ENCODE measurements at places on chromosomes 7 and 10. TPM values are rescaled to one million over a fixed set of nuclear protein-coding genes. Genes with fewer than 3 reads are reported as not detected.
A peak's percentile ranks its signal among the peaks of the same experiment; 100 is the strongest.

The CCDC172 gene
- not detected for total RNA-seq

The TAS2R41 gene
- total RNA-seq, result not detected

The C10orf62 gene
- total RNA-seq, result not detected

The ZNF212 gene
- total RNA-seq, result 14.6 TPM

The TAC1 gene
- not detected for total RNA-seq

The GATAD1 gene
- total RNA-seq, result 36.6 TPM

The C7orf33 gene
- total RNA-seq, result not detected

The NPFFR1 gene
- total RNA-seq, result not detected

The DPYSL4 gene
- 0.11 TPM for total RNA-seq

The OR2A5 gene
- total RNA-seq, result not detected

The STEAP1 gene
- not detected for total RNA-seq

The ANXA8L1 gene
- not detected for total RNA-seq

The ZNF518A gene
- 17.0 TPM for total RNA-seq

DNA sequence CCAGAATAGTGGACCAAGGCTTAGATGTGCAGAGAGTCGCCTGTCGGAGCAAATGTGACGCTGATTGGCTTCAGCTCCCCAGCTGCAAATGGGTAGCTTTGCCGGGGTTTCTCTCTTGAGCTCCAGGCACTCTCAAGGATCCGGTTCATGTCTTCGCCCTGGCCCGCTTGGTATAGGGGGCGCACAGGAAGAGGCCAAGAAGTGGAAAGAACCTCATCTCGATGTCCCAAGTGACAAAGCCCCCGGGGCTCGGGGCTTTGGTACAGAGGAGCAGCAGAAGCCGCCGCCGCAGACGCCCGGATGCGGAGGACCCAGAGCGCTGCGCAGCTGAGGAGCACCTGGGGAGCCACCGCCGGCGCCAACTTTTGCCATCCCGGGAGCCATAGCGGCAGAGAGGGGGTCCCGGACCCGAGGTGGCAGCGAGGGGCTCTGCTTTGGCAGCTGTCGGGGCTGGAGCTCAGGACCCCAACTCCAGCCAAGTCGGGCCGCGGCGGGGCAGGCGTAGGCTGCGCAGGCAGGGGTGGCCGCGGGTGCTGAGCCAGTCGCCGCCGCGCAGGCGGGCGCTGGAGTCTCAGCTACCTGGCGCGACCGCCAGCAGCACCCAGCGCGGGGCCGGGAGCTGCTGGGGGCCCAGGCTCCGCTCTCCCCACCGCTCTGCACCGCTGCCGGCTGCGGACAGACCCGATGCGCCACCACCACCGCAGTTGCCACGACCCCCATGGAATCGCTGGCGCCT lies 466.6 kb downstream of the XPNPEP1 start:
- DNase-seq, result no peak
- no peak overlapping the region for H3K27ac ChIP-seq
- no peak overlapping the region for H3K4me3 ChIP-seq

GRCh38 chr10:123944661-123945060 lies 53.1 kb upstream of the CPXM2 start:
- H3K4me1 ChIP-seq, result peaks cover 15% of the 10 kb centered on the region
- H3K27me3 ChIP-seq, result no peaks in the 10 kb centered on the region
- H3K27ac ChIP-seq, result no peak overlapping the region
- H3K36me3 ChIP-seq, result no peaks in the 10 kb centered on the region

DNA sequence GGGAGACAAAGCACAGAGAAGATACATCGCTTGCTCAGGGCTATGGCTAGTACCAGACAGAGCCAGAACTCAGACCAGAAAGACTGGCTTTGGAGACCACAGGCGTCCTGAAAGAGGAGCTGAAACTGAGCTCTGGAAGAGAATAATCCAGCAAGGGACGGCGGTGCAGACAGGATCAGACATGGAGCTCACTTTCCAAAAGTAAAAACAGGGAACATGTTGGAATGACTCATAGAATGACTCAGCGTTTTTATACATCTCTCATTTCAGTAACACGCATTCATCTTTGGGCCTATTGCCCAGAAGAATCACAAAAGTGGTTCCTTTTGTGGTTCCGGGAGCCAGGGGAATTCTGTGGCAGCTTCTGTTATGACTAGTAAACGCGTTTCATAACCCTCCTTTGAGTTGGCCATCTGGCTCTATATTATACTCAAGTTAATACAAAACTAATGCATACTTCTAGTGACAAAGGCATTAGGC lies 37.2 kb downstream of the PLEKHS1 start:
- H3K27ac ChIP-seq, result no peak overlapping the region
- H3K4me1 ChIP-seq, result peaks cover 6% of the 10 kb centered on the region
- DNase-seq, result no peak
- H3K36me3 ChIP-seq, result no peaks in the 10 kb centered on the region
- H3K27me3 ChIP-seq, result no peaks in the 10 kb centered on the region

DNA sequence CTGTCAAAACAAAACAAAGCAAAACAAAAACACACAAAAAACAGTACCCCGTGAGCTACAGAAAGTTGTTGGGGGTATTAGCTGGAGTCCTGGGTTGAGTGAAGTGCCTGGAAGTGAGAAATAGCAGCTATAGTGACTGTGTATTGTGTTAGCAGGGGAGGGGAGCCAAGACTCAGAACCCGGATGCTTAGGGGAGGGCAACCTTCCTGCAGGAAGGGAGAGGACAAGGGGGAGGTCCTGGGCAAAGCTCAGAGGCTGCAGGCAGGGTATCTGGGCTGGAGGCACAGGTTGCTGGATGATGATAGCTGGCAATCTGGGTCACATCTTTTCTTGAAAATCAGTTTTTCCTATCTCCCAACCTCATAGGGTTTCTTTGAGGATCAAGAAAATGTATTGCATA lies 75.8 kb upstream of the PARD3 start:
- no peak for DNase-seq
- no peaks in the 10 kb centered on the region for H3K36me3 ChIP-seq
- H3K27me3 ChIP-seq, result no peaks in the 10 kb centered on the region

DNA sequence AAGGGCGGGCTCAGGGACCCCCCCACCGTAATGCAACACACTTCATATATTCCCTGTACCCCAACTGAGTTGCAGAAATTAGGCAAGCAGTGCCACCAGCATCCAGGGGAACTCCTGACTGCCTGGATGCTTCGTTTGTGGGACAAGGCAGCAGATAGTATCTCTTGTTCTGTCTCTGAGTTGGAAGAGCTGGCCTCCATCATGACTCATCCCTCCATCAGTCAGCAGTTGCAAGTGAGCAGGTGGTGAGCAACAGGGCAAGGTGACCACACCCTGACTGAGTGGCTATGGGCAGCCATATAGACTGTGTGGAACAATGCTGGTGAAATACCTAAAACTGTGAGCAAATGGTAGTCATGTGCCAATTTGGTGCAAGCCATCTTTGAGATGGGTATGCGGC lies 22.8 kb upstream of the ADAMTS14 start:
- peaks cover 11% of the 10 kb centered on the region for H3K4me1 ChIP-seq
- H3K4me3 ChIP-seq, result no peak overlapping the region
- H3K36me3 ChIP-seq, result no peaks in the 10 kb centered on the region
- H3K27me3 ChIP-seq, result no peaks in the 10 kb centered on the region
- H3K27ac ChIP-seq, result no peak overlapping the region

DNA sequence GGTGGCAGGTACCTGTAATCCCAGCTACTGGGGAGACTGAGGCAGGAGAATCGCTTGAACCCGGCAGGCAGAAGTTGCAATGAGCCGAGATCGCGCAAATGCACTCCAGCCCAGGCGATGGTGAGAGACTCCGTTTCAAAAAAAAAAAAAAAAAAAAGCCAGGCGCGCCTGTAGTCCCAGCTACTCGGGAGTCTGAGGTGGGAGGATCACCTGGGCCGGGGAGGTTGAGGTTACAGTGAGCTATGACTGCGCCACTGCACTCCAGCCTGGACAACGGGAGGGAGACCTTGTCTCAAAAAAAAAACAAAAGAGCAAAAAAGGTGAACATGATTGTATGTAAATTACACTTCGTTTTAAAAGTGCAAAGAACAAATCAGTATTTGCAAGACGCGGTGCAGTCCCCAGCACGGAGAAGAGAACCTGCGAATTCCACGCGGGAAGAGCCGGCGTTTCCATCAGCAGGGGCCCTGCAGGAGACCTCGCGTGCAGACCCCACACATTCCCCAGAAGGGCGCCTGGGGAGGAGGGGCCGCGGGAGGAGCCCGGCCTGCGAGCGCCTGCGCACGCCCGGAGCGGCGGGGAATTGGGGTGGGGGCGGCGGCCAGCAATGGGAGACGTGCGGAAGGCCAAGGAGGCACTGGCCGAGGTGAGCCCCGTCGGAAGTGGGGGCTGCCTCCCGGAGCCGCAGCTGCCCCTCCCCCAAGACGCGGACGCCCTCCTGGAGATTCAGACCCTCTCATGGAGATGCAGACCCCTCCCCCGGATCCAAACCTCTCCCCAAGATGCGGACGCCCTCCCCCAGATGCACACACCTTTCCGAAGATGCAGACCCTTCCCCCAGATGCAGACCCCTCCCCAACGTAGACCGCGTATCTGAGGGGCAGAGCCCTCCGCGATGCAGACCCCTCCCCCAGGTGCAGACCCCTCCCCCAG lies 16.7 kb upstream of the SUN1 start:
- H3K27ac ChIP-seq, result no peak overlapping the region
- no peaks in the 10 kb centered on the region for H3K36me3 ChIP-seq
- peak overlapping the region; percentile 61 for H3K4me3 ChIP-seq
- H3K4me1 ChIP-seq, result peaks cover 44% of the 10 kb centered on the region
- H3K27me3 ChIP-seq, result no peaks in the 10 kb centered on the region

DNA sequence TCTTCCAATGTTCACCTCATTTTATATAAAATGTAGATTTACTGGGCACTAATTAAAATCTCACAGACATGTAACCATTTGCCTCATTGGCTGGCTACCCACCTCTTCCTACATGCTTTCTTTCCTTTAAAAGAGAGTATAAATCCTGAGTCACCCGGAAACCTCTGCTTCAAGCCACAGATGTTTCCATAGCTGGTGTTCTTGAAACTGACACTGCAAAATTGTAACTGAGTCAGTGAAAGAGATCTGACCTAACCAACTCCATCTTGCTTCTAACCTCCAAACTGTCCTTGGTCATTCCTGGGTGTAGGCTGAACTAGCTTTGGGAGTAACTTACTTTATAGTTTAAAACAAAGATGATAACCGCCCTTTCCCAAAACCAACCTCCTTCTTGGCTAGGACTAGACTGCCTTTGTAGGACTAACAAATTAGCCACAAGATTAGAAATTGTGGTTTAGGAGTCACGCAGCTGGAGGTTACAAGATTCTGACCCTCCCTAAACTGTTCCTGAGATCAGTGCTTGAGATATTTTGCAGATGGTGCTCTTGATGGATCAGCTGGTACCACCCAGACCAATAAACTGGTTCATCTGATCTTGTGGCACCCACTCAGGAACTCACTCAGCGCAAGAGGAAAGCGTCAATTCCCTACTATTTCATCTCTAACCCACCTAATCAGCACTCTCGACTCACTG lies 33.5 kb downstream of the SVOPL start:
- H3K4me1 ChIP-seq, result no peaks in the 10 kb centered on the region
- H3K27ac ChIP-seq, result no peak overlapping the region
- H3K4me3 ChIP-seq, result no peak overlapping the region
- no peaks in the 10 kb centered on the region for H3K36me3 ChIP-seq

- H3K27ac ChIP-seq, result no peak overlapping the region
- H3K36me3 ChIP-seq, result no peaks in the 10 kb centered on the region
- DNase-seq, result no peak
- no peaks in the 10 kb centered on the region for H3K27me3 ChIP-seq
Measured at GRCh38 chr10:43775384-43775783, 126.7 kb upstream of the ZNF32 start.

GRCh38 chr10:6755781-6756460 lies 175.8 kb upstream of the PRKCQ start:
- no peaks in the 10 kb centered on the region for H3K36me3 ChIP-seq
- DNase-seq, result no peak
- no peak overlapping the region for H3K27ac ChIP-seq
- H3K4me3 ChIP-seq, result no peak overlapping the region
- H3K27me3 ChIP-seq, result no peaks in the 10 kb centered on the region
